Hematopoietic multipotent progenitor cell treated with erythropoietin and hydrocortisone succinate and interleukin-3 and kit ligand, for 15 days (in vitro differentiated cells): ENCODE measurements at places on chromosomes 7 and 10.
A peak's percentile ranks its signal among the peaks of the same experiment; 100 is the strongest.

DNA sequence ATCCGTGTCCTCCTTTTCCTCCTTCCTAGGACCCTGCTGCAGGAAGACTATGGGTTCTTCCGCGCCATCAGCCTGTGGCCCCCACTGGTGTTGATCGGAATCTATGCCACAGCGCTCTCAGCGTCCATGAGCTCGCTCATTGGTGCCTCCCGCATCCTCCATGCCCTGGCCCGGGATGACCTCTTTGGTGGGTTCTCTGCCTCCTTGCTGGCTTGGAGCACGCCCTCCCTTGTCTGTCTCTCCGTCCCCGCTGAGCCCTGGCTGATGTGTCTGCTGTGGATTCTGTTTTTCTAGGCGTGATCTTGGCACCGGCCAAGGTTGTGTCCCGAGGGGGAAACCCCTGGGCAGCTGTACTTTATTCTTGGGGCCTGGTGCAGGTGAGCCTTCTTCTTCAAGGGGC lies 7.3 kb upstream of the TRIP6 start:
- no peak for DNase-seq

DNA sequence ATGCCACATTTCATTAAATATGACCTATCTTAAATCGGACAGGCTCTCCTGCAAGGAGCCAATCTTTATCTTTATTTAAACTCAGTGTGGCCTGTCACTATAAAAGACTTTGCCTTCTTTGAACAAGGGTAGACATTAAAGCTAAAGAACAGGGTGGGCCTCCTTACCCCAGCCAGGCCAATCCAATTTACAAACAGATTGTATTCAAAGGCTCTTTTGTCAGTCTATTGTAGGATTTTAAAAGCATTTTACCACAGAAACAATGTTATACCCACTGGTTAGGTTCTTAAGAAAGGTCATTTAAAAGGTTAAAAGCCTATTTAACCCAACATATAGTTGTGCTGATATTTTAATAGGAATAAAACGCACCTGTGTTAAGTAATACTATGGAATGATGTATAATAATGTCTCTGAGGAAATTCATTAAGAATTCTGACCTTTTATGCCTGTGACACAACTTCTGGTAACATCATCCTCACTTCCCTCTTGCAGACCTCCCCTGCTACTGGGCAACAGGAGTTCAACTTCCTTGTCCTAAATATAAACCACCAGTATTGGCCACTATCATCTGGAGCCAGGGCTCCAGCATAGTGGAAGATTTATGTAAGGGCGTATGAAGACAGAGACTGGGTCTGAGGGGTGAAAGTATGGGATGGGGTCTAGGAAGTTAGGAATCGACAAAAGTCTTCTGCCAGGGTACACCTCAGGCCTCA lies 32.5 kb downstream of the MTERF1 start:
- DNase-seq = no peak

DNA sequence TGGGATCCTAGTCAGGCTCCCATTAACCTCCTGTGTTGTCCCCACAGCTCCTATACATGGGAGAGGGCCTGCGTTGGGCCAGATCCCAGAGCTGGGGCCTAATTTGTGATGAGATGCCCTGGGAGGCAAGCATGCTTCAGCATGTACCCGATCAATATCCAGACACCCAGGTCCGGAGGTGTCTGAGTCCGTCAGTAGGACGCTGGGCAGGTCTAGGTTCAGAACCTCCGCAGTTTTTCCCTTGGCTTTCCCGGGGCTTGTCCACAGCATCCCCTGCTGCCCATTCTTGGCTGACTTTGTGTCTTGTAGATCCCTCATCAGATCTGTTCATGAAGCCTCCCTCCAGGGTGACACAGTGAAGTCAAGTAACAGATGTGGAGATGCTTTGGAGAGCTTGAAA lies 32.7 kb upstream of the RBAK start:
- no peak for DNase-seq

GRCh38 chr7:157930441-157930840 lies 593.6 kb downstream of the DNAJB6 start:
- no peak for DNase-seq

DNA sequence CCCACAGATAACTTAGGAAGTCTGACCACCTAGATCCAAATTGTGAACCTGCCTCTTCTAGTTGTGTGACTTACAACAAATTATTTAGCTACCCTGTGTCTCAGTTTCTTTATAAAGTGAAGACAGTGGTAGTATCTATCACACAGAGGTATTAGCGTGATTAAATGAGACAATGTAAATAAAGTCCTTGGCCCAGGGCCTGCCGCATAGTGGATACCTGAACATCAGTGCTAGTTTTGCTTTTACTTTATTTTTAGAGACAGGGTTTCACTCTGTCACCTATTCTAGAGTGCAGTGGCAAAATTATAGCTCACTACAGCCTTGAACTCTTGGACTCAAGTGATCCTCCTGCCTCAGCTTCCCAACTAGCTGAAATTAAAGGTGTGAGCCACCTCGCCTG lies 177.1 kb downstream of the CDK14 start:
- no peak for DNase-seq

- DNase-seq = no peak
Measured at GRCh38 chr10:128660726-128661125, 534.5 kb upstream of the MKI67 start.

GRCh38 chr10:93110472-93111146 lies 36.9 kb downstream of the CYP26A1 start:
- no peak for DNase-seq

- peak; percentile 9 for DNase-seq
Measured at GRCh38 chr7:122528879-122529481, 169.9 kb downstream of the RNF133 start.

GRCh38 chr7:133805426-133805825 lies 321.7 kb upstream of the LRGUK start:
- DNase-seq = no peak

DNA sequence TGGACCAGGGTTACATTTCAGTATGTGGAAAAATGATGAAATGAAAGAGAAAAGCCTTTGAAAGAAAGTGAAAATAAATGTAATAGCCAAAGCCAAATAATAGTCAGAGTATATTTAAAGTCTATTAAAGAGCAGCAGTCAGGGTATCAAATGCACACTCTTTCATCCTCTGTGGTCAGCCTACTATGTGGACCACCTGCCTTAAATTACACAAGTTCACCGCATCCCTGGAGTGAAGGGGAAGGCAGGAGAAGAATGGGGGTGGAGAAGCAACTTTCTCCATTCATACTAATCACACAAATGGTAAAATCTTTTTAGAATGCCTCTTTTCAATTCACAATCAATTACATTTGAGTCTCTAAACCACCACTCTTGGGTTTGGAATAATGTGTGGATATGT lies 16.0 kb downstream of the TWIST1 start:
- no peak for DNase-seq

GRCh38 chr10:102657984-102658724 lies 13.9 kb downstream of the TRIM8 start:
- DNase-seq = no peak

DNA sequence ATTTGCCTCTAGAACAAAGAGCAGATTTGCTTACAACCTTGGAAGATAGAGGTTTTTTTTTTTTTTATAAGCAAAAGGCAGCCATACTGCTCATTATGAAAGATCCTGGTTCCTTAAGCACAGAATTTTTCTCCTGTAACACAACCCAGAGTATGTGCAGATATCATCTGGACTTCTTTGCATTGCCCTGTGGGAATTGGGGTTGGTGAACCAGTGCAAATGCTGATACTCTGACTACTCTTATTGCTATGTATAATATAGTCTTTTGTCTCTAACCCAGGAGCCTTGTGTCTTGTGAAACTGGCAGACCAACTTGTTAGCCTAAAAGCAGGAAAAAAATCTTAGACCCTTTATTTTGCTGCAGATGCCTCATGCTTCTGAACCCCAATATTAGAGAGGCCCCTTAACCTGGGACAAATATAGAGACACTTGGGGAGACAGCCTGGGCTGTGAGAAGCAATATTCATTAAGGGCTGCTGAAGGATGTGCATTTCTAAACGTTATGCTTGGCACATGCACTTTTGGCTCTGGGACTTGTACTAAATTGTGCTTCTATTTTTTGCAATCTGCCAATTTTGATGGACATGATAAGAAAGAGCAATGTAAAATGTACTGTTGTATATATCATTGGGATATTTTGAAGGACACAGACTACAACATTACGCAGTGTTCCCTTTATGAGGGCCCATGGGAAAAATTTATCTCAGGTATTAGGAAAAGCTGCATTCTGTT lies 78.9 kb downstream of the ANLN start:
- DNase-seq = no peak

DNA sequence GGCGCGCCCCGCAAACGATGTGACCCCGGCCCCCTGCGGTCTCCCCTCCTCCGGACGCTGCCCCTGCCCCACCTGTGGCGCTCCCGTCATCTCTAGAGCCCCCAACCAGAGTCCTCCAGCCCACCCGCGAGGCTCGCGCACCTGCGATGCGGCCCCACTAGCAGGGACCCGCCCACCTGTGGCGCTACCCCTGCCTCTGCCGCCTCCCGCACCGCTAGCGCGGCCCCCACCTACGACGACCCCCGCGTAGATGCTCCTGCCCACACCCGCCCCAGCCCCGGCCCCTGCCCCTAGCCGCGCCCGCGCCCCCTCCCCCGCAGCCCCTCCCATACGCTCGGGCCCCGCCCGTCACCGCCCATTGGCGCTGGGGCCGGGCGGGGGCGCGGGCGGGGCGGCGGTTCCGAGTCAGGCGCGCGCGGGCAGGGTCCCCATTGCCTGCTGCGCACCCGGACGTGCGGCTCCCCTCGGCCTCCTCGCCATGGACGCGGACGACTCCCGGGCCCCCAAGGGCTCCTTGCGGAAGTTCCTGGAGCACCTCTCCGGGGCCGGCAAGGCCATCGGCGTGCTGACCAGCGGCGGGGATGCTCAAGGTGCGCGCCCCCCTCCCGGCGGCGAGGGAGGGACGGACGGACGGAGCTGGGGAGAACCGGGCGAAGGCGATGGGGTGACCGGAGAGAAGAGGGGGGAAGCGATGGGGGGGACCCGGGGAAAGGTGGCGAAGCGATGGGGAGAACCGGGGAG lies at the start of gene PFKP:
PFKP (plus strand) TSS at position 431 of the 741 bp plus-strand sequence; CDS start at position 479, 48 bp downstream.
- DNase-seq = peak; percentile 21

DNA sequence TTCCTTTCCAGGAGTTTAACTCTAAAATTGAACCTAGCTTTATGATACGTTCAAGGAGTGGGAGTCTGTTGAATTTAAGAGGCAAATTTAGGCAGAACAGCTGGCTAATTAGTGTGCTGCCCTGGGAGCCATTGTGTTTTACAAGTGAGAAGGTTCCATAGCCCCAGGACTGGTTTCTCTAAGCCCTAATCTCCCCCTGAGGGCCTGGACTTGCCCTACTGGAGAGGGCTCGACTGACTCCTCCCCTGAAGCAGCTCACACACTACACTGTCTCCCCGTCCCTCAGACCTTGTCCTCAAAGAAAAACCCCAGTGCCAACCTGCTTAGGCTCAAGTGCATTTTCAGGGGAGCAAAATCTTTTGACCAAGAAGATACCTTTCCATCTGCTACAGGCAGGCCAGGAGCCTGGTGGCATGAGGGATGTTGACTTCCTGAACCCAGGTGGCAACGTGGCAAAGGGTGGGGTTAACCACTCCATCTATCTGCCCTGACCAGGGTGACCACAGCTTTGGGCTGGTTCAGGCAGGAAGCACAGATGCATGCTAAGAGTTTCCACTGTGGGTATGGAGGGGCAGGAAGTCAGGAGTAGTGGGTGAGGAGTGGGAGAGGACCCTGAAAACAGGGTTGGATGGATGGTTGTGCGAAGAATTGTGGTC lies 68.9 kb upstream of the CARD11 start:
- DNase-seq = no peak

GRCh38 chr10:110279407-110279986 lies 25.2 kb downstream of the SMNDC1 start:
- peak; percentile 70 for DNase-seq

GRCh38 chr10:111128331-111129180 lies 51.7 kb downstream of the ADRA2A start:
- DNase-seq = peak; percentile 4

DNA sequence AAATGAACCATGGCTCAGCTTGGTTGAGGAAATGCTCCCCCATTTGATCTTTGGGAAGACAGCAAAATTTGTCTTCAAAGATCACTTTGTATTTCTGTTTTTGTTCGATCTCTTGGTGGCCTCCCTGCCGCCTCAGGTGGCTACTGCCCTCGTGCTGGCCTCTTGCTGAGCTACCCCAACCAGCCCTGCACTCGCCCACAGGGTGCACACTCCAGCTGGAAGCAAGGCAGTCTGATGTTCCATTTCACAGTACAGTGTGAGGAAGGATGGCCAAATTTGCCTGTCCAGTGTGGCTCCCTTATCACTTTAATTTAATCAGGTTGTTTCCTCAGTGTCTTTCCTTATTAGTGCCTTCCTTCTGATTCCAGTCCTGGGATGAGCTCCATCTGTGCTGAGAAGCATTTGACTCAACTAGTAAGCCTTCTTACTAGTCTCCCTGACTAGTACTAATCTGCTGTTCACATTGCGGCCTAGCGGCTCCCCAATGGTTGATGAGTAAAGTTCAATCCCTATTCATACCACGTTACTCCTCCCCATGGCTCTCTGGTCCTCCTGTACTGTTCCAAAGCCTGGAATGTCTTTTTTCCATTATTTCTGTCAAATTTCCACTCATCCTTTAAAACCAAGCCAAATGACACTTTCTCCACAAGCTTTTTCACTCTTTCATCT lies 8.2 kb downstream of the MYOF start:
- no peak for DNase-seq

DNA sequence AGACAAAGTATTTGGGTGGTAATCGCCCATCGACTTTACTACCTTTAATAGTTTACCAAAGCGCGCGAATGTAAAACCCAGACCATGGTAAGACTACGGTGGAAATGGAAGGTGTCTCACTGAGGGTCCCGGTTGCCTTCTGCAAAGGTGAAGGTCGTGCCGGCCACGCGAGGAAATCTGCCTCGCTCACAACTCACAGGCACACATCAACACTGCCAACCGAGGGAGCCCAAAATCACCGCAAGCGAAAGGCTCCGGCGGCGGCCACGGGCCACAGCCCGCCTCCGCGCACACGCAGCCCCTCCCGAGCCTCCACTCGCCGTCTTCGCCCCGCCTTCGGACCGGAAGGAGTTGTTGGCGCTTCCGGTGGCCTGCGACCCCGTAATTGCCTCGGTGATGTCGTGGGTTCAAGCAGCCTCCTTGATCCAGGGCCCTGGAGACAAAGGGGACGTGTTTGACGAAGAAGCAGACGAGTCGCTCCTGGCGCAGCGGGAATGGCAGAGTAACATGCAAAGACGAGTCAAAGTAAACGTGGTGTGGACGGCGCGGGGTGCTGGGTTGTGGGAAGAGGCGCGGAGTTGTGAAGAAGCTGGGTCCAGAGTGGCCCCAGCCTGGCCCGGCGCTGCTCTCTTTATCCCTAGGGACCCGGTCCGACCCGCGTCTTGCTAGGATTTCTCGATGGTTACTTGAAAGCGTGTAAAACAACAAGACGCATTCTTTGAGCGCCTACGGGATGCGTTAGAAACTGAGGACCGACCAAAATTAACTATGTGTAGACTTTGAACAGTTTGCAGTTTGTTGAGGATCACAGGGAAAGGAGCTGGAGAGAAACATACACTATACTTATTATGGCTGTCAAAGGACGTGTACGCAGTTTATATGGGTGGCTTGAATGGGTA lies at the start of gene YAE1:
YAE1 (plus strand) TSS at position 382 of the 899 bp plus-strand sequence; CDS start at position 397, 15 bp downstream.
- DNase-seq = peak; percentile 71
